ENCODE measurements at places on chromosomes 7 and 10. TPM values are rescaled to one million over a fixed set of nuclear protein-coding genes. Genes with fewer than 3 reads are reported as not detected.

Gene LRIT1
- total RNA-seq, result not detected

DNA sequence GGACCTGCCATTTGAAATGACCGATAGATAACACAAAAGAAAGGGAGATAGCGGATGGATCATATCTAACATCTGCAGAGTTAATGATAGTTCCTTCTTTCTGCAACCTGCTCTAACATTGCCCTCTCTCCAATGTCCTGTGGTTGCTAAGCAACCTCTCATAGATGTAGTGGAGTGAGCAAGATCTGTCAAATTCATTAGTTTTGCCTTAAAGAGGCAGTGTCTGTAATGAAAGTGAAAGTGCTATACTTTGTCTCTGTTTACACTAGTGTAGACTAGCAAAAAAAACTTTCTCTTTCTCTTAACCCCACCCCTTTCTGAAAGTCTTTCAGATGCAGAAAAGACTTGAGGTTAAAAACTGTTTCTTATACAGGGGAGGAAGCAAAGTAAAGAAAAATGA, 1196.9 kb downstream of the SORCS3 start:
- DNase-seq, result no peak

DNA sequence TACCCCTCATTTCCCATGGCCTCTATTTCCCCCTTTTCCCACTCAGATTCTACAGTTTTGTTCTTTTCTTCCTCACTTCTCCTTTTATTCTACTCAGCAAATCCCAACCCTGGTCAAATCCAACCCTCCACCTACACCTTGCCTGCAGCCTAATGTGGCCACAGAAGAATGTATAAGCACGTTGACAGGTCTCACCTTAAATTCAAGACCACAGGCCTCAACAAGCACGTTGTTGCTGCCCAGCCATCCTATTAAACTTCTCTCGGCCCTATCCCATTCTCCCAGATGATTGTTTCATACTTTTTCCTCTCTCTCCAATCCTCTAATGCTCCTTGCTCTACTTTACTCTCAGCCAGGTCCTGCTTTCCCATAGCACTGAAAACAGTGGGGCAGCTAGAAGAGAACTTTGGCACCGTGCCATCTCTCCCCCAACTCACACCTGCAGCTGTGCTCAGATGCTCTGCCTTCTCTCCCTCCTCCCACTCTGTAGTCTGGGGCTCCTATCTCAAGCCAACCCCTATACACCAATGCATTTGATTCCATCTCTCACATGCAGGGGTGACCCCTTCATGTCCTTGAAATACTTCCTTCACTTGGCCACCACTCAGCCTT, 6.8 kb upstream of the EIF3A start:
- DNase-seq, result no peak

- DNase-seq, result no peak
Observed at GRCh38 chr7:100968031-100968430, 1.3 kb upstream of the MUC12 start.

DNA sequence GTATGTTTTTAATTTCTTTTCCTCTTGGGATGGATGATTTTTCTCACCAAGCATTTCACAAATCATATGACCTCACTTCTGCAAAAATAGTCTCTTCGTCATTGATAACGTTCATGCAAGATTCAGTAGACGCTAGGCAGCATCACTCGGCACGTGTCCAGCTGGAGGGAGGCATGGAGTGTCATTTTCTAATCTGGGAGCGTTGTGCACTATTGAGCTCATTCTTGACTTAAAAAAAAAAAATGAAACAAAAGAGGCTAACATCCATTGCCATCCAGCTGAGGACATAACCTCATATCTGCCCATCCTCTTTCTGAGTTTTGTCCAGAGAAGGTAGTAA, 56.2 kb downstream of the COL17A1 start:
- no peak for DNase-seq

DNA sequence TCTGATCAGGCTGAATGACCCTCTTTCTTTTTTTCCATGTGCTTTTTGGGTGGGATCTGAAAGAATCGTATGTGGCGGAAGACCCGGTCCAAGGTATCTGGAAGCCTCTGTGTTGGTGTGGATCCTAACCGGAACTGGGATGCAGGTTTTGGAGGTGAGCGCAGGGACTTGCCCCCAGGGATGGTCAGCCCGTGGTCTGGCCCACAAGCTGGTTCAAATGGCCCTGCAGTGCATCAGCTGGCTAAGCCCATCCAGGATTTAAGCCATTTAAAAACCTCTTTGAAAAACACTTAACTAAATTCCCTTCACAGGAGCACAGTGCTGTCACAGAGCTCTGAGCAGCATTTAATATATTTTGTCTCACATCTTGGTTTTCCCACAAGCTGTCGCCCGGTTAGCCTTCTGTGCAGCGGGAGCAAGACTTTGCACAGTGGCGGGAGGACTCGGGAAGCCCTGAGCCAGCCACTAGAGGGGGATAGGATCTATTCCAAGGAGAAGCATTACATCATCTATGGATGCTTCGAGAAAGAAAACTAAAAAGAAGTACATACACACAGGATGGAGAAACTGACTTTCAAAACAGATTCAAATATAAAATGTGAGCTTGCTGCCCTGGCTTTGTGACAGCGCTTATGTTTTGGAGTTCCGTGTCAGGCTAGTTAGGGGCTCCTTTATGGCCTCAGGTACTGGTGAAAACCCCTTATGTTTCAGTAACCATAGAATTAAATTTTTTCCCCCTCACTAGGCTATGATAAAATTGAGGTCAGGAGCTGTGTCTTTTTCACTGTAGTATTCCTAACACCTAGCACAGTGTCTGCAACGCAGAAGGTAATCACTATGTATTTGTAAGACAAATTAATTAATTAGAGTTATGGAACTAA, 11.3 kb downstream of the CPA2 start:
- no peak for DNase-seq

- no peak for DNase-seq
Observed at GRCh38 chr10:68230268-68230667, 1.6 kb downstream of the ATOH7 start.

DNA sequence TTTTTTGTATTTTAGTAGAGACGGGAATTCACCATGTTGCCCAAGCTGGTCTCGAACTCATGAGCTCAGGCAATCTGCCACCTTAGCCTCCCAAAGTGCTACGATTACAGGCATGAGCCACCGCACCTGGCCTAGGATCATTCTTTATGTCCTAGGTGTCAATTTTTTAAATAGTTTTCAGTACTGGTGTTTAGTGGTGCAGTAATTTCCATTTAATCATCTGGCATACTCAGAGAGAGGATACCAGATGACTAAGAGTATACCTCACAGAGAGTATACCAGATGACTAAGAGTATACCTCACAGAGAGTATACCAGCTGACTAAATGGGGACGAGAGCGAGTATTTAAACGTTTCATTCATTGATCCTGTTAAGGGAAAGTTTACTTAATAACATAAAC, 37.3 kb upstream of the TMEM248 start:
- no peak for DNase-seq

GRCh38 chr10:95756041-95756761, at the start of gene ENTPD1:
Gene ENTPD1, plus strand, starts transcription at chr10:95756163. Its CDS starts 77 bp downstream, at chr10:95756240.
- DNase-seq, result no peak

Gene CPXM2
- total RNA-seq, result 0.92 TPM

Gene MYO3A
- total RNA-seq, result 0.33 TPM

Gene BPGM
- 250 TPM for total RNA-seq

DNA sequence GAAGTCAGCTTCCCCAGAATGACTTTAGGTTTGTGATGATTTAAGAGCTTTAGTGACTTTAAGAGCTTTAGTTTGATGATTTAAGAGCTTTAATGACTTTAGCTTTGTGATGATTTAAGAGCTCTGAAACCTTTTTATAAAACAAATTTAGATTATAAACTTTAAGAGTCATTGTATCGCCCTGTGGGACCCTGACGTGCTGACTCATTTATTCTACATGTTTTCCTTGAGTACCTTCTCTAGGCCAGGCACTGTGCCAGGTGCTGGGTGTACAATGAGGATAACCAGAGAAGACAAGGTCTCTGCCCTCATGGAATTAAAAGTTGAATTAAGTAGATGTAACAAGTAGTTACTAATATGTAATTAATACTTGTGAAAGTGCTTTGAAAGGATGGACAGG, 45.4 kb downstream of the CNNM1 start:
- DNase-seq, result no peak

Gene MSMB
- total RNA-seq, result not detected

DNA sequence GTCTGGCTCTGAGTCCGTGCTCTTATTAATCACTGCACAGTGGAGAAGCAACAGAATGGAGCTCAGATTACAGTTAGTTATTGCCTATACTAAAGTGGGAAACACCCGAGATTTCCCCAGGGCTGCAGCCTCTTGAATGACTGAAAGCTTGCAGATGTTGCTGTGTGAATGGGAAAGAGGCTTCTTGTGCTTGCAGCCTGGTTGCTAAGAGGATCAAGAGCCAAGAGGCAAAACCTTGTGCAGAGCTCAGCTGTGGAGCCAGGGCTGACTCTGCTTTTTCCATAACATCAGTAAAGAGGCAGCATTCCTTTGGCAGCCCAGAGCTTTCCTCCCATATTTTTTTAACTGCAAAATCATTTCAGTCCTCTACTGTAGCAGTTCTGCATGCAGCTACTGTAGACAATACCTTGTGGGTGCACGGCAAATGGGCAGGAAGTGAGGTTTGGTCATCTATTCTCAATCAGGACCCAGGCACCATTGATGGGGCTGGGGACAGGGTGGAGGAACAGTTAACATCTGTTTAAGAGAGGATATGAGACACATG, 86.5 kb downstream of the RALA start:
- no peak for DNase-seq

Gene PNLIPRP2
- not detected for total RNA-seq

GRCh38 chr10:88873757-88874156, 6.3 kb upstream of the STAMBPL1 start:
- DNase-seq, result no peak

GRCh38 chr10:123891144-123892071, at the start of gene CPXM2:
Gene CPXM2, minus strand, starts transcription at chr10:123891807. Its CDS starts 148 bp downstream, at chr10:123891659.
- DNase-seq, result no peak

DNA sequence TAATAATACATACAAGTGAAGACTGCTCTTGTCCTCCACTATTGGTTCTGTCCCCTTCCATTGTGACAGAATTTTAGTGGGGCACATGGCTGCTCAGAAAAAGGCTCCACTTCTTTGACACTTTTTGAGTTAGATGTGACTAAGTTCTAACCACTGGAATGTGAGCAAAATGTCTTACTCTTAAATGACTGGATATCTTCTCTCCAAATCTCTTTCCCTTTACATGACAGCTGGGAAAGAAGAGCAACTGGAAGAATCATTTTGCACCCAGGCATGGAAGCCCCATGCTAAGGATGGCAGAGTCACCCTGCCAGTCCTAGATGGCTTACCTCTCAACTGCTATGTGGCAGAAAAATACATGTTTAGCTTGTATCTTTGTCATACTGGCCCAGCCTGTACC, 97.7 kb downstream of the CACNA2D1 start:
- DNase-seq, result no peak

DNA sequence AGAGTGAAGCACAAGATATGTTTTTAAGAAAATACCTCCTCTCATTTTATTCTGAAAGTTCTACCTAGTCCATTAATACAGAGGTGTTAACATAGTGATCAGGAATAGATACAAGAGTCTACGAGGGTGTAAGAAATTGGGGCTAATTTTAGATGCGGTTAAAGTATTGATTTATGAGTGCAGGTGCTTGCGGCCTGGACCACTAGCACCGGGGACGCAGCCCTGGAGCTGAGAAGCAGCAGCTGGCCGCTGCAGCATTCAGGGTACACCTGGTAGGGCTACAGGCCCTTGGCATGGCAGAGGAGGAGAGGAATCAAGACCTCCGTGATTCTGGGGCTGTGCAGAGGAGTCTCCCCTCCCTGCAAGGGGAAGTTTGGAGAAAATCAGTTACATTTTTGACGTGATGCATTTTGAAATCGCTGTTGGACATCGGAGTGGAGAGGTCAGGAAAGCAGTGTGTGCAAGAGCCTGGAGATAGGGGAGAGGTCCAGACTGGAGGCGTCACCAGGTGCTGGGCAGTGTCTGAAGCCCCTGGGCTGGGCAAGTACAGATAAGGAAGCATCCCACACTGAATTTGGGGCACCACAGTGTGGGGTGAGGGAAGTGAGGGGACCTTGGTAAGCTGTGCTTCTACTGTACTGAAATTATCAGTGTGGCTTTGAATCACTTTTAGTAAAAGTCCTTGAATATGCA, 112.3 kb downstream of the VWC2 start:
- no peak for DNase-seq

Gene GDF2
- 8.5 TPM for total RNA-seq

DNA sequence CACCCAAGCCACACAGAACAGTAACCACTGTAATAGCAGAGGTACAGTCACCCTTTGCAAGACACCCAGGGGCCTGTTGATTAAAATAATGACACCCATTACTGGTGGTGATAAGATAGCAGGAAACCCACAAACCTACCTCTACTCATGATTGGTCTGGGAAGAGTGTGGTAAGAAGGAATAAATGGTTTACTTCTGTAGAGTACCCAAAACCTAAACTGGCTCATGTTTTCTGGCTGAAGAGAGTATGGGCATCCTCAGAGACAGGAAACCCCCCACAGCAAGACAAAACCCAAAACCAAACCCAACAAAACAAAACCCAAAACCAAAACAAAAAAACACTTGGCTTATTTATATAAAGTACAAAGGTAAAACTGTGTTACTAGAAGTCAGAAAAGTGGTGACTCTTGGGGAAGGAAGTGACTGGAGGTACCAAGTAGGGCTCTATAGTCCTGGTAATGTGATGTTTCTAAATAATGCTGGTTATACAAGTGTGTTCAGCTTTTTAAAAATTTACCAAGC, 15.5 kb upstream of the DNAJB12 start:
- DNase-seq, result no peak

GRCh38 chr10:132001238-132001972, 19.7 kb upstream of the BNIP3 start:
- DNase-seq, result no peak

DNA sequence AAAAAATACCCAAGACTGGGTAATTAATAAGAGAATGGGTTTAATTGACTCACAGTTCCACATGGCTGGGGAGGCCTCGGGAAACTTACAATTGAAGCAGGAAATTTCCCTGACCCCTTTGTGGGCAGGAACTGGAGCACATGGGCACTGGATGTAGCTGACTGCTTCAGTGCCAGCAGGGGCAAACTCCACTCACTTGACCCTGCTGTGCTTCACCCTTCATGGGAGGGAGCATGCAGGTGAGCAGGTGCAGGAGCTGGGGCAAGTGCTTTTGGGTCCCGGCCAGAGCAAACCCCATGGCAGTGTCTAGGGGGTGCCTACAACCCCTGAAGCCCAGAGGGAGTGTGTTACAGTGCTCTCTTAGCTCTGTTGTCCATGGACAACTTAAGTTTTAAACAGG, 132.6 kb downstream of the AKR1D1 start:
- DNase-seq, result no peak

Gene PDE6C
- not detected for total RNA-seq

Gene PLA2G12B
- 60.2 TPM for total RNA-seq

Gene LDB3
- 0.42 TPM for total RNA-seq

Gene NUTM2E
- 0.08 TPM for total RNA-seq

Measured in liver (tissue), 10 donors.